ENCODE measurements at places on chromosomes 2 and 18. TPM values are rescaled to one million over a fixed set of nuclear protein-coding genes. Genes with fewer than 3 reads are reported as not detected.

- no peaks in the 10 kb centered on the region for H3K36me3 ChIP-seq
- H3K27ac ChIP-seq = no peak overlapping the region
- DNase-seq = no peak
- H3K4me3 ChIP-seq = no peak overlapping the region
Measured at GRCh38 chr2:126212735-126213134, 443.2 kb upstream of the GYPC start.

GRCh38 chr18:24035316-24035715, 20.8 kb downstream of the TTC39C start:
- no peak for DNase-seq
- H3K27ac ChIP-seq = no peak overlapping the region
- H3K4me3 ChIP-seq = no peak overlapping the region

Gene UNC80
- total RNA-seq = 0.55 TPM

GRCh38 chr2:226638576-226638975, 161.0 kb downstream of the IRS1 start:
- H3K27ac ChIP-seq = no peak overlapping the region
- no peak for DNase-seq
- peaks cover 29% of the 10 kb centered on the region for H3K4me1 ChIP-seq

Gene ARHGAP28
- total RNA-seq = 161 TPM

GRCh38 chr2:241798631-241799521, 10.1 kb upstream of the NEU4 start:
- H3K27me3 ChIP-seq = no peaks in the 10 kb centered on the region
- H3K4me1 ChIP-seq = peaks cover 8% of the 10 kb centered on the region
- no peak overlapping the region for H3K4me3 ChIP-seq
- peak; percentile 17 for DNase-seq
- no peak overlapping the region for H3K27ac ChIP-seq

Gene DRC1
- total RNA-seq = 0.18 TPM

GRCh38 chr2:152336854-152337510, 2.0 kb downstream of the FMNL2 start:
- no peaks in the 10 kb centered on the region for H3K36me3 ChIP-seq
- peak overlapping the region; percentile 90 for H3K4me3 ChIP-seq
- peak overlapping the region; percentile 93 for H3K27ac ChIP-seq

DNA sequence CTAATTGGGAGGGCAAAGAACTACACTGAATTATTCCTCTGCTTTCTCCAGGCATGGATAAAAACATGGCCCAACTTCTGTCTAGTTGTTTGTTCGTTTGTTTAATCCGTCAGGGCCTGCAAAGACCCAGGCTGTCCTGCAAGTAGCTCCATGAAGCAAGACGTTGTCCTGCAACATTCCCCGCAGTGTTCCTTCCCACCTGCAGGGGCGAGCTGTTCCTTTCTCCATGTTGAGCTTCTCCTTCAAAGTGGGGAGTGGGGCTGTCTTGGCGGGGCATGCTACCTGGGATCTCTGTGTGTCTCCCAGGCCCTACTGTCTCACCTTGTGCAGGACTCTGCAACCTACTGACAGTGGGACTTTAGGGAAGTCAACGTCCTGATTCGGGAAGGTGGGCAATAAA, 264.0 kb upstream of the SMIM21 start:
- H3K27me3 ChIP-seq = peaks cover 2% of the 10 kb centered on the region
- no peak overlapping the region for H3K4me3 ChIP-seq
- DNase-seq = no peak
- no peaks in the 10 kb centered on the region for H3K36me3 ChIP-seq
- H3K4me1 ChIP-seq = peaks cover 4% of the 10 kb centered on the region

GRCh38 chr2:3345621-3346020, 32.0 kb downstream of the EIPR1 start:
- no peaks in the 10 kb centered on the region for H3K4me1 ChIP-seq
- H3K27ac ChIP-seq = no peak overlapping the region
- peaks cover 24% of the 10 kb centered on the region for H3K36me3 ChIP-seq
- no peak for DNase-seq
- no peak overlapping the region for H3K4me3 ChIP-seq

DNA sequence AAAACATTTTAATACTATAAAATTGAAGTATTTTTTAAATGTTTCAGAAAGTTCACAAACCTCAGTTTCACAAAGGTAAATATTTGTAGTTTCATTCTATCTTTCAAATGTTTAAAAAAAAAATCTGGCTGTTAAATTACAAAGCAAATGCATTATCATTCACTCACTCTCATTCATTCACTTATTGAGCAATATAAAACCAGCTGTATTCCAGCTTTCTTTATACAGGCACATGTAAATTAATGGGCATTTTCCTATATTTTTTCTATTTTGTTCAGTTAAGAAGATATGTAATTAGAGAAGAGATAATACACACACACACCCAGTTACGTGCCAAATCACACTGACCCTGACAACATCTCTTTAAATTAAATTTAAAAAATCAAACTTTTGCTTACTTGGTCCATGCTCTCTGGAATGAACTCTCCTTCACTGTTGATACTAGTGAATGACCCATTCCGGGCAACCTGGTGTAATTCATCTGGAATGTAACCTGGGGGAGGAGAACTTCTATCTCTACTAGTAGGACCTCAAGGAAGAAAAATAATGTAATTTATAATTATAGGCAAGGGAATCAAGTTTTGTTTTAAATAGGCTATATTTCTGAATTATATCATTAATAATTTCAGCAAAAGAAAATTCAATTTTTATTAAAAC, 32.5 kb upstream of the ERCC3 start:
- no peaks in the 10 kb centered on the region for H3K4me1 ChIP-seq
- no peaks in the 10 kb centered on the region for H3K27me3 ChIP-seq
- no peak overlapping the region for H3K4me3 ChIP-seq
- peaks cover 21% of the 10 kb centered on the region for H3K36me3 ChIP-seq
- no peak for DNase-seq

DNA sequence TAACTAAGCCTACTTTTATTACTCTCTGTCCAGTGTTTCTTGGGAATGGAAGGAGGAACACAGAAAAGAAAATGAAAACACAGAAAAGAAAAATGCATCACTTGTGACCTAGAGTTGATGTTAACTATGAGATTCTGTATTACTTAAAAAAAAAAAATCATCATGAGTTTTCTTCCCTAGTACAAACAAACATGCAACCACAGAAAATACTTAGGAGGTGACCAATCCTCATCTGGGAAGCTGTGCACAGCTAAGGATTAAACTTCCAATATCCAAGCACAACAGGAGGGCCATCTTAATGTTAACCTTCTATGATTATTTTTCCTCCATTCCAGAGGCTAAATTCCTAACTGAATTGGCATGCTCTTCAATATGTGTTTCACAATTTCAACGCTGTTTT, 1140.4 kb downstream of the LRP1B start:
- H3K27ac ChIP-seq = no peak overlapping the region
- H3K4me3 ChIP-seq = no peak overlapping the region
- no peaks in the 10 kb centered on the region for H3K27me3 ChIP-seq
- no peaks in the 10 kb centered on the region for H3K36me3 ChIP-seq
- no peaks in the 10 kb centered on the region for H3K4me1 ChIP-seq
- no peak for DNase-seq

- H3K4me3 ChIP-seq = no peak overlapping the region
- peaks cover 26% of the 10 kb centered on the region for H3K36me3 ChIP-seq
- no peak for DNase-seq
- H3K27ac ChIP-seq = no peak overlapping the region
- H3K27me3 ChIP-seq = no peaks in the 10 kb centered on the region
Measured at GRCh38 chr18:55577812-55578539, 10.0 kb downstream of the TCF4 start.

Gene IL18R1
- total RNA-seq = 0.71 TPM

Gene GEN1
- total RNA-seq = 19.6 TPM

DNA sequence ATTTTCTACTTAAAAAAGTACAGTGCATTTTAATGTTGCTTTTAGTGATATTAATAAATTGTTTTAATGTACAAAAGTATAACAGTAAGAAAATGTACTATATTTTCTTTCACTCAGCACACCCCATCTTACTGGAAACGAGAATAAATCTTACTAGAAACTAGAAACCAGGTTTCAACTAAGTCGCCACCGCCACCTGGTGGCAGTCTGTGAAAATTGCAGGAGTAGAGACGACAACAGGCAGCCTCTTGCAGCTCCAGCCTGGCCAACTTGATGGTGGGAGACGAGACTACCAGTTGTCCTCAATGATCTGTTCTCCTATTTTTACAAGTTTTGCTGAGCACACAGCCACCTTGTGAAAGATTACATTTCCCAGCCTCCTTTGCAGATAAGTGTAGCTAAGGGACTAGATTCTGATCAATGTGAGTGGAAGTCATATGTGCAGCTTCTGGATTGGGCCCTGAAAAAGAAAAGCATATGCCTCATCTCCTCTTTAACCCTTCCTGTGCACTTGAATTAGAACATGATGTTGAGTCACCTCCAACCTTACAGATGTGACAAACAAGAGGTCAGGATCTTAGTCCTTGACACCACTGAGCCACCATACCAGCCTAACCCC, 8.7 kb downstream of the OTOF start:
- H3K27ac ChIP-seq = no peak overlapping the region
- H3K4me3 ChIP-seq = no peak overlapping the region
- H3K36me3 ChIP-seq = no peaks in the 10 kb centered on the region
- H3K27me3 ChIP-seq = no peaks in the 10 kb centered on the region
- DNase-seq = no peak

- H3K4me1 ChIP-seq = no peaks in the 10 kb centered on the region
- H3K27me3 ChIP-seq = no peaks in the 10 kb centered on the region
- no peaks in the 10 kb centered on the region for H3K36me3 ChIP-seq
Measured at GRCh38 chr18:2468051-2468450, 103.3 kb downstream of the METTL4 start.

DNA sequence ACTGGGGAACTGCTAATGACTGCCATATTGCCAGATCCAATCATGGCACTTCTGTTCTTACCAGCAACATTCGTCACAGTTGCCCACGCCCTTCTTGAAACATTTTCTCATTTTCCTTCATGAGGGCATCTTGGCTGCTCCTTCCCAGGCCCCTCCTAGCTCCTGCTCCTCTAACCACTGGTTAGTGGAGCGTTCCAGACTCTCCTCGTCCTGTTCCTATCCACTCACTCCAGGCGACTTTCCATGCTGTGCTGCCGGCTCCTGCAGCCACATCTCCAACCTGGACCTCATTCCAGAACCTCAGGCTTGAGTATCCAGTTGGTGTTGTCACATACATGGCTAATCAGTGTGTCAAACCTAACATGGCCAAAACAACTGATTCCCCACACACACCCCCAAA, 1.3 kb upstream of the ADI1 start:
- no peaks in the 10 kb centered on the region for H3K27me3 ChIP-seq
- peak overlapping the region; percentile 83 for H3K4me3 ChIP-seq
- H3K36me3 ChIP-seq = peaks cover 4% of the 10 kb centered on the region
- H3K4me1 ChIP-seq = peaks cover 55% of the 10 kb centered on the region

- no peaks in the 10 kb centered on the region for H3K36me3 ChIP-seq
- no peak overlapping the region for H3K4me3 ChIP-seq
- no peak overlapping the region for H3K27ac ChIP-seq
- peaks cover 30% of the 10 kb centered on the region for H3K4me1 ChIP-seq
- no peak for DNase-seq
- no peaks in the 10 kb centered on the region for H3K27me3 ChIP-seq
Measured at GRCh38 chr18:77111449-77111848, 21.1 kb downstream of the MBP start.

Gene CYP27C1
- total RNA-seq = 4.1 TPM

- H3K36me3 ChIP-seq = no peaks in the 10 kb centered on the region
- H3K27me3 ChIP-seq = no peaks in the 10 kb centered on the region
- DNase-seq = no peak
- H3K4me1 ChIP-seq = peaks cover 8% of the 10 kb centered on the region
- H3K4me3 ChIP-seq = no peak overlapping the region
Measured at GRCh38 chr18:56393870-56394269, 244.5 kb downstream of the TXNL1 start.

- DNase-seq = no peak
- peak overlapping the region; percentile 32 for H3K27ac ChIP-seq
- H3K27me3 ChIP-seq = peaks cover 6% of the 10 kb centered on the region
- peaks cover 40% of the 10 kb centered on the region for H3K4me1 ChIP-seq
Measured at GRCh38 chr2:15923597-15923996, 16.8 kb upstream of the MYCN start.

Gene CAPN14
- 0.47 TPM for total RNA-seq
